ENCODE measurements at places on chromosomes 1 and 21.

- peak; percentile 48 for DNase-seq
These were observed 38.8 kb downstream of the HLCS start for GRCh38 chr21:36927719-36928117.

DNA sequence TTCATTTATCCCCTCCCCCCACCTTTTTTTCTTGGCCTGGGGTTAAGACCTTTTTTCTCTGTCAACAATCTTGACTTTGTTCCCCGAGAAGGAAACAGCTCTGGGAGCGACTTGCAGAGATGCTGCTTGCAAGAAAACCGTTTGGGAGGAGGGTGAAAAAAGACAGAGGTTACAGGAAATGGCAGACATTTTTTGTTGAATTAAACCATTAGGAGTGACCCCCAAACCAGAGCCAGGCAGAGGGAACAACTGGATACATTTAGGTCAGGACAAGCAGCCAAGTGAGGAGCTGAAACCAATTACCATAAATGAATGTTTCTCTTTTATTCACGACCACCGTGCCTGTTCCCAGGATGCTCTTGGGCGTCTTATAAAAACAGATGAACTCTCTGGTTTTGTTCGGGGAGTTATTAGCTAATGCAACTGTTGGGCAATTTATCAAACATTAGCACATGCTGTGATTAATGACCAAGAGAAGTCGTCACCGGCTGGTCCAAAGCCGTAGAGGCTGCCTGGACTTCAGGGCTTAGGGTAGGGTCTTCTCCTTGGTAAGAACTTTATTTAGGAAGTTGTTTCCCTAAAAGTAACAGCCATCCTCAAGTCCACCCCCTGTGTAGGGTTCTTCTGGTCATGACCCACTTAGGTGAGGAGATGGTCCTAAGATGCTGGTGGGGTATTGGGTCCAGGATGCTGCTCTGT lies 141.0 kb downstream of the FOXD2 start:
- no peak for DNase-seq

- no peak for DNase-seq
These were observed 67.7 kb downstream of the PTGER3 start for GRCh38 chr1:70979881-70980280.

GRCh38 chr1:29967261-29967660 lies 730.9 kb downstream of the PTPRU start:
- no peak for DNase-seq

GRCh38 chr1:13930151-13930550 lies 230.2 kb downstream of the PRDM2 start:
- DNase-seq = peak; percentile 19

DNA sequence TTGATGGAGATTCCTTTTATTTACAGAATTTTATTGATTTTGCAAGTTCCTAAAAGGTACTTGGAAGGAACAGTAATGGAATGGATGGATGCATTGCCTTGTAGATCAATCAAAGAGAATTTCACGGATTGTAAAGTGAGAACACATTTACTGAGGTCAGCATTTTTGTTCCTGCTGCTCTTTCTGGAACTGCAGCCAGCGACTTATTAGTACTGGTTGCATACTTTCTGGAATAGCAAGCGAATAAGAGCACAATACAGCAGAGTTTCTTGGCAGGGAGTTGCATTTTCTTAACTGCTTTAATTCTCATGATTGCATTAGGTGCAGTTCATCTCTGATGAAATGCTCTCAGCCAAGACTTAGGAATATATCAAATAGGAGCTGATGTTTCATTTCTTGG lies 106.1 kb upstream of the CHODL start:
- DNase-seq = no peak

- DNase-seq = no peak
These were observed 4.2 kb upstream of the GJB5 start for GRCh38 chr1:34750610-34751009.

DNA sequence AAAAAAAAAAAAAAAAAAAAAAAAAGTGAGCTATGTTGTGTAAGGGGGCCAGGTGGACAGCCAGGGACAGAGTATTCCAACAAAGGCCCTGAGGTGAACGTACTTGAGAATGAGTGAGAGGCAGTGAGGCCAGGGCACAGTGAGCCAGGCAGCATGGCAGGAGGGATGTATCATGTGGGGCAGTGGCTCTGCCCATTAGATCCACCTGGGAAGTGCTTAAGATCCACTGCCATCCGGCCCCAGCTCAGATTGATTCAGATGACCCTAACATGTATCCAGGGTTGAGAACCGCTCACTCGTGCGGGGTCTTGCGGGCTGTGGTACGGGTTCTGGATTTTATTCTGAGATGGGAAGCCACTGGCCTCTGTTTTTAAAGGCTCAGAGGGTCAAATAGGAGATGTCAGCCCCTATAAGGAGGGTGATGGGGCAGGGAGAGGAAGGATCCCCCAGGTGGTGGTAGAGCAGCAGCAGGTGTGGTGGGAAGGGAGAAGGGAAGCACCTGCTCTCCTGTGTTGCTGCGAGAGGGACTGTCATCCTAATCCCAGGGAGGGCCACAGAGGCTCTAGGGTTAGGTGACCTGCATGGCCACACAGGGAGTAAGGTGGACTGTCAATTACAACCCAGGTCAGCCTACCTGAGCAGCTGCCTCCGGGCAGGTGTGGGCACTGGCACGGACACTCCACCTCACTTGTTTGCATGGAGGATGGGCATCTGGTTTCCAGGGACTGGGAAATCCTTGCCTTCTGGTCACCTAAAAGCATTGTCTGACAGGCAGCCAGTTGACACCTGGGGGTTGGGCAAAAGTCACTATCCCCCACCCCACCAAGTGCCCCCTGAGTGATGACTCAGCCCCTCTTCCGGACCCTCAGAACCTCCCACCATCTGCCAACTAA lies 31.6 kb downstream of the CDK18 start:
- no peak for DNase-seq

DNA sequence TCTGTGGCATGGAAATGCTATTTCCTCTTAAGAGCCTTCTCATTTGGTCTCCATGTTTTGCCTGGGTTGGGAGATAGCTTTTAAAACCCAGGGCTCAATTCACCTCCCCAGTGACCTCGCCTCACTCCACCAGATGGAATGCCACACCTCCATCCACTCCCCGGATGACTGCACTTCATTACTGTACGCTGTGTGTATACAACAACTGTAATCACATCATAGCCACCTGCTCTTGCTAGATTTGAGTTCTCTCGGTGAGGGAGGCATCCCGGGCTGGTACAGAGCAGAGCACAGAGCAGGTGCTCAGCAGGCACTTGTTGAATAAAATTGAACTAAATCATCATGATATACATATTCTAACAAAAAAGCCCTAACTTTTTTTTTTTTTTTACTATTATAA lies 26.0 kb downstream of the SDE2 start:
- DNase-seq = no peak

GRCh38 chr1:116312681-116313069 lies 60.4 kb upstream of the ATP1A1 start:
- no peak for DNase-seq

DNA sequence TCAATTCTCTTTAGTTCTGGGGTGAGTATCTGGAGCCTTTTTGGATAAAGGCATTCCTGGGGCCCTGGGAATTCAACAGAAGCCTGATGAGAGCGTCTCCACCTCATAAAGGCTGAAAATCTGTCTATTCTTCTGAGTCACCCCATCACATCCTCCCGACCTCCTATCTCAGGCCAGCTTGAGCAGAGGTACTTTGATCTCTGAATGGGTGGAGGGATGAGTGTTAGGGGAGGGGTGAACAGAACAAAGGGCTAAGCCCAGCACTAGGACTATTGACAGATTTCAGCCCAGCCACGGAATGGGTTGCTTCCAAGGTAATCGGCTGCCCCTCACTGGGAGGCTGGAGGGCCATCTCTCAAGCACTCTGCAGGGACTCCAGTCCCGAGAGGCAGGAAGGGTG lies 2.5 kb upstream of the MYBPH start:
- DNase-seq = no peak

- DNase-seq = no peak
These were observed 28.3 kb downstream of the EPHA8 start for GRCh38 chr1:22591576-22591975.

DNA sequence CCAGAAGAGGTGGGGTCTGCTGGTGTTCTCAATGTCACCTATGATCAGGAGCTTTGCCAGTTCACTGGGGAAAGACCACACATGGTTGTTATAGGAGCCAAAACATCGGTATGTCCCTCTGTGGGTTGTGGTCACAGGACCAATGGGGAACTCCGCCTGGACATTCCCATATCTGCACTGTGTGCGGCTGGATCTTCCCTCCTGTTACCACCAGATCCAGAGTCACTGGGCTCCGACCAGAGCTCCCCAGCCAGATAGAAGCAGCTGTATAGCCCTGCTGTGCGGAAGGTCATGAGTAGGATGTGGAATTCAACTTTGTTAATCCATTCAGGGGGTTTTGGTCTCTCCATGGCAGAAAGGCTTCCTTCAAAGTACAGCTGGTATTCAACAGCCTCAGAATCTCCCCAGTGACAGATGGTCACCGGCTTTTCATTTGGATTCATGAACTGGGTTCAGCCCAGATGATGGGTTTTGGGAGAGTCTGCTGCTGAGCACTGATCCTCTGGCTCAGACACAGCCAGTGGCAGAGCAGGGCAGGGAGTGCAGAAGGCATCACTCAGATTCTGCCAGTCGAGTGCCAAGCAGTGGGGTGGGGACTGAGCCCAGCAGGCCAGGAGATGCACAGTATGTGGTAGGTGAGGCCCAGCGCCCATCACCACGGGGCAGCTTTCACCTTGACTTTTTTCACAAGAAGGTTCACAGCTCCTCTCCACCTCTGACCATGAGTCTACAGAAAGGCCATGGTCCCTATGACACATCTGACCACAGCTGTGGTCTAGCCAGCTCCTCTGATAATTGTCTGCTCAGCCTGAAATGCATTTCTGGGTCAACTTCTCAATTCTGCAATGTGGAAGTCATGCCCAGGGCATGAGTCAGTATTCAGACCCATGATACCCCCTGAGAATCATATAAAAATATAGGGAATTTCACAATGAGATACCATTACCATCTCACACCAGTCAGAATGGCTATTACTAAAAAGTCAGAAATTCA lies 2.9 kb upstream of the SHCBP1L start:
- no peak for DNase-seq

DNA sequence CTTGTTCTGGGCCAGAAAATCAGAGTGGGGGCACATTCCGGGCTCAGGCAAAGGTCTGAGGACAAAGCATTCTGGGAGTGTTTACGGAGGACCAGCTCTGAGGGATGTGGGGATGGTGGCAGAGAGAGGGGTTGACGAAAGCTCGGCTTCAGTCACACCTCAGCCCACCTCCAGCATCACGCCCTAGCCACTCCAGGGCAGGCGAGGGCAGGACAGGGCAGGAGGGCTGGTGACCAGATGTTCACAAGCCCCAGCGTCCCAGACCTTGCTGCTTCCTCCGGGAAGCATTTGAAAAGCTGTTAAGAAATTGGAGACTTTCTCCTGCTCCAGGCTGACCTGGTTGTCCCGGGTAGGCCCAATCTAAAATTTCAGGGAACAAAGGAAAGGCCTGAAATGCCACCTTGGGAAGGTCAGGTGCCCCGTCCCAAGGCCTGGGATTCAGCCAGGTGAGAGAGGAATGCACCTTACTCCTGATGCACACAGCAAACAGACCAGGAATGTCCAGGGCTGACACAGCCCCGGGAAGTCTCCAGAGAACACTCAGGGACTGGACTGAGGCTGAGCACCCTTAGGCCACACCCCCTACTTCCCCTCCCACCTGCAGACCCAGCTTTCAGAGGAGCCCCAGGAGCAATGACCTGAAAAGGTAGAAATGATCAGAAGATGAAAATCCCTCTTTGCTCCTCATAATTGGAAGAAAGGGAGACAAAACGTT lies 71.9 kb upstream of the KLHDC7A start:
- DNase-seq = no peak

All from stimulated activated CD4-positive, alpha-beta T cell treated with anti-CD3 and anti-CD28 coated beads, TNF-alpha, amount 100 ng/mL, for 24 hours (primary cell).